Right ventricle myocardium superior (tissue), 1 donor: ENCODE measurements at places on chromosomes 7 and 10. TPM values are rescaled to one million over a fixed set of nuclear protein-coding genes. Genes with fewer than 3 reads are reported as not detected.

The PDE6C gene
- total RNA-seq: not detected

The BAZ1B gene
- 36.8 TPM for total RNA-seq

The FEZF1 gene
- total RNA-seq: not detected

DNA sequence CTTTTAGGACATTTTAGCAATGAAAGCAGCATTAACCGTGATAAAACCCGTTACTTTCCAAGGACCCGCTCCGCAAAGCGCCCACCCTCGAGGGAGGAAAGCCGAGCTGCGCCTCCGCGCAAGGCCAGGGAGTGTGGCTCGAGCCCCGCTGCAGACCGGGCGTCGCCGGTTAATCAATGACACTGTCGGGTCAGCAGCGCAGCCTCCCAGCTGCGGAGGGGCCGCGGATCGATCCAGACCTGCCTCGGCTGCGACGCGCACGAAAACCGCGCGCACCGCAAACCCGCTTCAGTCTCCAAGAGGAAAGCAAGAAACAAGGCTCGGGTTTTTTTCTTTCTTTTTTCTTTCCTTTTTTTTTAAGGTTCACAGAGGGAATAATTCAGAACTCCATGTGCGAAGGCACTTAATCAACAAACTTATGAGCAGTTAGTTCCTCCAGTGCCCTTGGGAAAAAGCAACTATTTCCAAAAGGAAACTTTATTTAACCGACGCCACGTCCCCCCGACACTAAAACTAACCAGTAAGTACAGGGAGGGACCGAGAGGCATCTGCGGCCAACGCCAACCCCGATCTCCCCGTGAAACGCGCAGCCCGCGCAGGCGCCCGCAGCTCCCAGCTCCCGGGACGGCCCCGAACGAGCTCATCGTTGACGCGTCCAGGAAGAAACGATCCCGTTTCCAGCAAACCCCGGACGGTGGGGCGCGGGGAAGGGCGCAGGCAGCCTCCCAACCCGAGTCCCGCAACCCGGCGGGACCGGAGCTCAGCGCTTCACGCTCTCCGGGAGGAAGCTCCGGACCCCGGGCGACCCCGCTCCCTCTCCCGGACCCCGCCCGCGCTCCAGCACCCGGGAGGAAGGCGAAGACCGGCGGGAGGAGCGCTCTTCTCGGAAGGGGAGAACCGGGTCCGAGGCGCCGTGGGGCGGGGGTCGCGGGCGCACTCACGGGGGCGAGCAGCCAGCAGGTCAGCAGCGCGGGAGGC is 598 bp downstream of the VIPR2 start:
- peak; percentile 72 for DNase-seq

GRCh38 chr7:1873857-1874589 is 203.9 kb downstream of the ELFN1 start:
- DNase-seq: no peak

GRCh38 chr10:69075431-69075830 is 12.5 kb upstream of the SRGN start:
- no peak for DNase-seq

- no peak for DNase-seq
Observed at GRCh38 chr10:5581670-5582566, 57.2 kb downstream of the CALML3 start.
